Hematopoietic multipotent progenitor cell treated with erythropoietin and hydrocortisone succinate and interleukin-3 and kit ligand, for 4 days (in vitro differentiated cells): ENCODE measurements at places on chromosomes 6 and 20.

DNA sequence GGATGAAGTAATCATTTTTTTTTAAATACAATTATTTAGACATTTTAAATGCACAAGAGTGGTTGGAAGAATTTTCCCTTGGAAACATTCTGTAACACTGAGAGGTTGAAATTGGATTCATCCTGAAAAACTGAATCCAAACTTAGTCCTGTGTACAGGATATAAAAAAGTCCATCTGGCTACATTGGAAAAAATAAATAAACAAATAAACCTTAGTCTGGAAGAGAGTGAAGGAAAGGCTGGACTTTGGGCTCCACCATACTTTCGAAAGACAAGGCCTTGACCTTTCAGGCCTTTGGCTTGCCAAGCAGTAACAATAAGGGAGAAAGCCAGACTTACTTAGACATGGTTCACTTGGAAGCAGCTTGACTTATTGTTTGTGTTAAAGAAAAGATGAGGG lies 664.3 kb downstream of the TENT5A start:
- no peak for DNase-seq

GRCh38 chr6:24640166-24640565 lies 5.8 kb downstream of the KIAA0319 start:
- no peak for DNase-seq

- peak; percentile 82 for DNase-seq
Measured at GRCh38 chr20:24949756-24950127, 673 bp downstream of the CST7 start.

- DNase-seq, result no peak
Measured at GRCh38 chr20:14284443-14284842, 53.0 kb downstream of the FLRT3 start.

GRCh38 chr6:148059869-148060268 lies 282.8 kb upstream of the SASH1 start:
- no peak for DNase-seq

GRCh38 chr6:132132422-132132821 lies 181.2 kb upstream of the CCN2 start:
- DNase-seq, result no peak

GRCh38 chr6:37407948-37408347 lies 25.1 kb upstream of the CMTR1 start:
- no peak for DNase-seq

- DNase-seq, result no peak
Measured at GRCh38 chr6:44921798-44922197, 406.3 kb upstream of the RUNX2 start.
